ENCODE measurements at places on chromosomes 11 and 22. TPM values are rescaled to one million over a fixed set of nuclear protein-coding genes. Genes with fewer than 3 reads are reported as not detected.

Gene DBX1
- not detected for total RNA-seq

Gene DNAJC24
- total RNA-seq: 13.1 TPM

Gene TMEM45B
- total RNA-seq: 1.0 TPM

Gene TPBGL
- not detected for total RNA-seq

Gene KRTAP5-2
- total RNA-seq: not detected

Gene GDPD4
- total RNA-seq: not detected

Gene OR2AT4
- not detected for total RNA-seq

GRCh38 chr11:111761036-111761435, 5.2 kb downstream of the PPP2R1B start:
- H3K36me3 ChIP-seq: peaks cover 60% of the 10 kb centered on the region
- DNase-seq: no peak
- peak overlapping the region; percentile 59 for H3K27ac ChIP-seq
- H3K4me3 ChIP-seq: no peak overlapping the region
- peaks cover 10% of the 10 kb centered on the region for H3K4me1 ChIP-seq

DNA sequence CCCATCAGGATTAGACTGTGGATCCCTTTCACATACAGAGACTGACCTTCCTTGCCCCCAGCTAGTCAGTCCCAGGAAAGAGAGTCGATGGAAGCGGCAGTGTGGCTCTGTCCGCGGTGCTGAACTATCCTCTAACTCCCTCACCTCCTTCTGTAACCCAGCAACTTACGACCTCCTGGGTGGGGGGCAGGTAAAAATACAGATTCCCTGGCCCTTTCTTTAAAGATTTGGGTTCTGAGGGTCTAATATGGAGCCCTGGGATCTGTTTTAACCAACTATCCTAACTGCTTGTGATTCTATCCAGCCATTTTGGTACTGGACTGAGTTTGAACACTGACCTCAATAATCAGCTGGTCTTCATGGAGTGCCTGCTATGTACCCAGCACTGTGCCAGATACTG, 23.2 kb downstream of the MFNG start:
- DNase-seq: no peak
- no peaks in the 10 kb centered on the region for H3K36me3 ChIP-seq

DNA sequence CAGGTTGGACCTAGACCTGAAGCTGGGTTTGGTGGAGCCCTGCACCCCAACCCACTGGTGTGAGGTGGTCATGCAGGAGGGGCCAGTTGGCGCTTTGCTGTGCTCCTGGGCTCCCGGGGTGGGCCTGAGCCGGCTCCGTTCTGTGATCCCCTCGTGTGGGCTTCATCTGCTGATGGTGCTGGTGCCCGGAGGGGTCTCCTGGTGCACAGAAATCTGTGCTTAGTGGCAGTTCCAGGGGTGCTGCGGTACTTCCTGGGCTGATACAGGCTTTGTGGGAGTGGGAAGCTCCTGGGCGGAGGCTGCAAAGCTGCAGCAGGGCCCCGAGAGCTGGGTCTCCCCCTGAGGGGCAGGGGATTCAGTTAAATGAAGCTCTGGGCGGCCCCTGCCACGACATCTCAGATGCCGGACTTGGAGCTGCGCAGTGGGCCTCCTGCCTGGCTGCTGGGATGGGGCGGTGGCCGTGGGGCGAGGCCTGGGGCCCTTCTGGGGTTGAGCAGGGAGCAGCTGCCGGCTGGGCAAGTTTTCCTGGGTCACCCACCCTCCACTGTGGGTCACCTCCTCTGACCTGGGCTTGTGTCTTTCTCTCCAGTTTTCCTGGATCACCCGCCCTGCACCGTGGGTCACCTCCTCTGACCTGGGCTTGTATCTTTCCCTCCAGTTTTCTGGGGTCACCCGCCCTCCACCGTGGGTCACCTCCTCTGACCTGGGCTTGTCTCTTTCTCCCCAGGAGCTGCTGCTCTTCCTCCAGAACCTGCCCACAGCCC, 410.5 kb downstream of the TBC1D22A start:
- no peaks in the 10 kb centered on the region for H3K4me1 ChIP-seq
- no peaks in the 10 kb centered on the region for H3K27me3 ChIP-seq
- DNase-seq: peak; percentile 4
- H3K4me3 ChIP-seq: no peak overlapping the region
- H3K27ac ChIP-seq: no peak overlapping the region

DNA sequence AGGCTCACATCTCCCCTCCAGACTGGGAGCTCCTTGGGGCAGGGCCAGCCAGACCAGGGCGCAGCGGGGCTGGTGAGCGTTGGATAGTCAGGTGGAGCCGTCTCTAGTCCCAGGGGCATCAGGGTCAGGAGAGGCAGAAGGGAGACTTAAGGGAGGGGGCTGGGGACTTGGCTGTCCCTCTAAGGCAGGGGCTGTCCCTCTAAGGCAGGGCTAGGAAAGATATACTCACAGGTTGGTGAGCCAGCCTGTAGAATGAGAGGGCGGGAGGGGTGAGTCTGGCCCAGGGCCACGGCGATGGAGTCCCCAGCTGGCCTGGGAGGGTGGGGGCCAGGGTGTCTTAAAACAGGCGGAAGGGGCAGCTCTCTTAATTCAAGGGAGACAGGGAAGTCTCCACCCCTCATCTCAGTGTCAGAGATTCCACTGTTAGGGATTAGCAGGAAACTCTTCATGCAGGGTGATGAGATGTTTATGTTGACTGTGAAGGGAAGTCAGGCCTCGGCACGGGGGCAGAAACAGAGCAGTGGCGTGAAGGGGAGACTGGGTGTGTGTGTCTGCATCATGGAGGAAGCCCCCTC, 11.3 kb downstream of the P2RY2 start:
- H3K27me3 ChIP-seq: no peaks in the 10 kb centered on the region
- peak overlapping the region; percentile 56 for H3K27ac ChIP-seq
- peaks cover 7% of the 10 kb centered on the region for H3K36me3 ChIP-seq
- H3K4me3 ChIP-seq: no peak overlapping the region
- peak; percentile 13 for DNase-seq

DNA sequence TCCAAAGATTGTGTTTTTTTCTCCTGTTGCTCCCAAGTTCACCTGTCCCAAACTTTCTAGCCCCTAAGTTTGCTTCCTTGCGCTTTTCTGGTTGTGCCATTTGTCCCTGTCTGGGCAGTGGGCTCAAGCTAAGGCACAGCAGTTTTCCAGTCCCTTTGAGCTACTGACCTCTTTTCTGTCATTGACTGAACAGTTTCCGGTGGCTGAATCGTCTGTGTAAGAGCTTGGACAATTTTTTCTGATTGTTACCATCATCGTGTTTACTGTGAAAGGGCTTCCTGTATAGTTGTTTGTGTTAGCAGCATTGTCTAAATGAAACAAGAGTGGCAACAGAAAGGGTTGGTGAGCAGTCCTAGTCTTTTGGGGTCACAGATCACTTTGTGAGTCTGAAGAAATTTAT, 49.8 kb downstream of the BMAL1 start:
- no peak for DNase-seq
- no peak overlapping the region for H3K27ac ChIP-seq
- no peak overlapping the region for H3K4me3 ChIP-seq
- H3K4me1 ChIP-seq: peaks cover 67% of the 10 kb centered on the region
- no peaks in the 10 kb centered on the region for H3K36me3 ChIP-seq

GRCh38 chr11:133399855-133400625, 132.3 kb downstream of the OPCML start:
- no peaks in the 10 kb centered on the region for H3K27me3 ChIP-seq
- H3K27ac ChIP-seq: no peak overlapping the region
- H3K36me3 ChIP-seq: no peaks in the 10 kb centered on the region
- H3K4me1 ChIP-seq: no peaks in the 10 kb centered on the region
- H3K4me3 ChIP-seq: no peak overlapping the region

DNA sequence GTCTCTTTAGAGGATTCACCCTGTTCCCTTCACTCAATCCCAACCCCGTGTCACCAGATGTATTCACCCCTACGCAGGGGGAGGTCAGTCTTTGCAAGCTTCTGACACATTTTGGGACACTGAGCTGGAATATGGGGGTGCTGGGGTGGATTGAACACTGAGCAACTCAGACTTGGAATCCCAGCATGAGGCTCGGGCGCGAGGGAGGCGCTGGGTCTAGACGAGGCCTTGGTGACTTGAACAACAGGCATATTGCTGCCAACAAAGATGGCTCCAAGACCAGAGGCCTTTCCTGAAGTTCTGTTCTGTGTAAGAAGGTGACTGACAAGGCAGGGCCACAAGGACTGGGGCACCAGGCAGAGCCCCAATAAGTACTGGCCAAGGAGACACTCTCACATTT, 3.0 kb upstream of the SCGB2A1 start:
- no peaks in the 10 kb centered on the region for H3K36me3 ChIP-seq
- DNase-seq: no peak
- no peaks in the 10 kb centered on the region for H3K4me1 ChIP-seq
- no peak overlapping the region for H3K4me3 ChIP-seq
- H3K27me3 ChIP-seq: no peaks in the 10 kb centered on the region

DNA sequence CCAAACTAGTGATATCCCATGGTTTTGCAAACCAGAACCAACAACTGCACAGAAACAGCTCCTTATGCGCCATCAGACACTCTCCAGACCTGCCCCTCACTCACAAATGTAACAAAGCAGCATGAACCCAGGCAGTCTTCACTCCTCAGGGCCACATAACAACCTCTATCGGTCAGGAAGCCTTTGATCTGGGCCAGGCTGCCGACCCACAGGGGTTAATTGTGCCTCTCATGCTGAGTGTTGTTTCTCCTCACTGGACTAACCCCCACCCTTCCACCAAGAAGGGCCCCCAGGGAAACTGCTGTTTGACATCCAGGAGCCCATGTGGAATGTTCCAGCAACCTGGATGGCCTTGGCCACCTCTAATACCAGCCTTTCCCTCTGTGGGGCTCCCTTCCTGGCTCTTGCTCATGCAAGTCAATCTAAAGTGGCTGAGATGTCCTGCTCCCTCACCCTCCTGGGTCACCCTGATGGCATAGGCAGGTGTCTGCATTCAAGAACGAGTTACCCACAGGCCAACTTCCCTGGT, 7.9 kb upstream of the RGL4 start:
- H3K4me1 ChIP-seq: peaks cover 37% of the 10 kb centered on the region
- H3K4me3 ChIP-seq: no peak overlapping the region
- H3K36me3 ChIP-seq: no peaks in the 10 kb centered on the region
- no peaks in the 10 kb centered on the region for H3K27me3 ChIP-seq
- DNase-seq: no peak
- peak overlapping the region; percentile 60 for H3K27ac ChIP-seq

- no peaks in the 10 kb centered on the region for H3K4me1 ChIP-seq
- no peak overlapping the region for H3K27ac ChIP-seq
- no peak overlapping the region for H3K4me3 ChIP-seq
These were observed 30.2 kb upstream of the CFAP300 start for GRCh38 chr11:102017026-102017425.

GRCh38 chr11:108654994-108655631, 9.8 kb upstream of the DDX10 start:
- H3K36me3 ChIP-seq: no peaks in the 10 kb centered on the region
- no peak overlapping the region for H3K27ac ChIP-seq
- H3K4me1 ChIP-seq: no peaks in the 10 kb centered on the region
- no peak overlapping the region for H3K4me3 ChIP-seq
- no peaks in the 10 kb centered on the region for H3K27me3 ChIP-seq

DNA sequence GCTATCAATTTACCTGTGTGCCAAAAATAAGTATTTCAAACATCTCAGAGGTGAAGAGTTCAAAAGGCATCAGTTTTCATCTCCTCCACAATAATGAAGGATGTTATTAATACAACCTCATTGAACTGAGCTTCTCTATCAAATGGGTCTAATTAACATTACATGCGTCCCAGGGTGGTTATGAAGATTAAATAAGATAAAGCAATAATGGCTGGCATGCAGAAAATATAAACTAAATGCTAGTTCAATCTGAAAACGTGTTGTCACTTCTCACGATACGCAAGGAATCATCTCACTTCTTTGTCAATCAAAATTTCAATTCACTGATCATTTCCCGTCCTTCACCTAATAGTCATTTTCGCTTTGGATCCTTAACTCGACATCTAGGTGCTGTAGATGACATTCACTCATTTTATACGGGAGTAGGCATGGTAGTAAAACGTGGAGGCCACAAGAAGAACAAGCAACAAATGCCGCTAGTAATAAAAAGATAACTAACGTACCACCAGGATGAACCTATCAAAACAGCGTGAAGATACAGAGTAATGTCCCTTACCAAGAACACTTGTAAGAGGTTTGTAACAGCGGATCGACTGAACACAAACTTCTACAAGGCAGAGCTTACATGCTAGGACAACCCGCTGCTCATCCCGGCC, 918 bp downstream of the CHORDC1 start:
- no peaks in the 10 kb centered on the region for H3K36me3 ChIP-seq
- H3K27me3 ChIP-seq: no peaks in the 10 kb centered on the region
- peaks cover 59% of the 10 kb centered on the region for H3K4me1 ChIP-seq
- no peak for DNase-seq
- H3K4me3 ChIP-seq: peak overlapping the region; percentile 81

DNA sequence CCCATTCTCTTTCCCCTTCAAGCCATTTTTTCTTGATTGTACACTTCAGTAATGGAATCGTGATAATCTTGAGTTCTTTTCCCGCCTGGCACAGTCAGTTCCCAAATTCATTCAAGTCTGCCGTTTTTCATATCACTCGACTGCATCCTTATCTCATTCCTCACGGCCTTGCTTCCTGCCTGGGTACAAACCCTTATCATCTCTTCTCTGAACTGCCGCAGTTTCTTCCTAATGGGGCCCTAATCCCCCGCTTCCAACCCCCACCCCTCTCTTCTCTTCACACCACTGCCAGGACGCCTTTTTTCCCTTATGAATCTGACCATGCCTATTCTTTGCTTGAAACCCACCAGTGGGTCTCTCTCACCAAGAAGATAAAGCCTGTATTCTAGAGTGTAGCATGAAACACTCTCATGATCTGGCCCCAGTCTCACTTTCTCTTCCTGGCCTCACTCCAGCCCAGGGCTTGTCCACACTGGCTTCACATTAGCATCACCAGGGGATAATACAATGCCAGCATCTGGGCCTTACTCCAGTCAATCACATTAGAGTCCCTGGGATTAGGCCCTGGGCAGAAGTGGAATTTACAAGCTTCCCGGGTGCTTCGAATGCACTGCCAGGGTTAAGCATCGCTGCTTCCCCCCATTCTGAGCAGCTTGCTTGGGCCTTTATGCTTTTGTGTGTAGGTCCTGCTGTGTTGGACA, 102.1 kb downstream of the FBXO7 start:
- H3K4me1 ChIP-seq: no peaks in the 10 kb centered on the region
- no peaks in the 10 kb centered on the region for H3K27me3 ChIP-seq
- H3K27ac ChIP-seq: no peak overlapping the region
- no peaks in the 10 kb centered on the region for H3K36me3 ChIP-seq

- no peak overlapping the region for H3K27ac ChIP-seq
- no peaks in the 10 kb centered on the region for H3K36me3 ChIP-seq
- no peak for DNase-seq
- H3K27me3 ChIP-seq: no peaks in the 10 kb centered on the region
- no peak overlapping the region for H3K4me3 ChIP-seq
These were observed 19.5 kb upstream of the SIK3 start for GRCh38 chr11:117117681-117118080.

Measured in gastrocnemius medialis (tissue), 4 donors.